ENCODE measurements at places on chromosomes 13 and 19.

GRCh38 chr13:105972306-105972721, 563.1 kb downstream of the EFNB2 start:
- DNase-seq: no peak

GRCh38 chr13:34942732-34943435, 814 bp downstream of the NBEA start:
- peak; percentile 4 for DNase-seq

GRCh38 chr13:94825507-94825906, 113.2 kb upstream of the SOX21 start:
- no peak for DNase-seq

GRCh38 chr19:7216373-7216902, 77.8 kb downstream of the INSR start:
- peak; percentile 43 for DNase-seq
